ENCODE measurements at places on chromosomes 5 and 9. TPM values are rescaled to one million over a fixed set of nuclear protein-coding genes. Genes with fewer than 3 reads are reported as not detected.

NTRK2 gene
- not detected for total RNA-seq

LCN10 gene
- not detected for total RNA-seq

MLLT3 gene
- 4.3 TPM for total RNA-seq

GM2A gene
- total RNA-seq = 25.0 TPM

DNA sequence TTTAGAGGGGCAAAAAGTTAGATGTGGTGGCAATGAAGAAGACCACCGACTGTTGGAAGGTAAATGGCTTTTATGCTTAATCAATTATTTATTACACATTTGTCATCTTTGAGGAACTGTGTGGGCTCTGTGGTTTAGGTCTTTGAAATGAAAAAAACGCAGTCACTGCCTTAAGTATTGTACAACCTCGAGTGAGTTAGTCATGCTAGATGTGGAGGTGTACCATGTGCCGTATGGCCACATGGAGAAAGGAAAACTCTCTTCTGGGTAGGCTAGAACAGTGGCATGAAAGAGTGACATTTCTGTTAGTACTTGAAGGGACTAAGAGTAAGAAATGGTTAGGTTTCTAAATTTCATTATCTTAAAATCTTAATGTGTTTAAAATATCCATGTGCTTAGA lies 166.1 kb downstream of the HACD4 start:
- H3K4me1 ChIP-seq = no peaks in the 10 kb centered on the region
- no peaks in the 10 kb centered on the region for H3K27me3 ChIP-seq
- H3K27ac ChIP-seq = no peak overlapping the region
- no peaks in the 10 kb centered on the region for H3K36me3 ChIP-seq
- no peak for DNase-seq
- H3K4me3 ChIP-seq = no peak overlapping the region

- no peaks in the 10 kb centered on the region for H3K36me3 ChIP-seq
- H3K27ac ChIP-seq = no peak overlapping the region
- no peaks in the 10 kb centered on the region for H3K27me3 ChIP-seq
- DNase-seq = no peak
- H3K4me3 ChIP-seq = no peak overlapping the region
Measured at GRCh38 chr5:162496100-162496808, 428.7 kb downstream of the GABRG2 start.

DNA sequence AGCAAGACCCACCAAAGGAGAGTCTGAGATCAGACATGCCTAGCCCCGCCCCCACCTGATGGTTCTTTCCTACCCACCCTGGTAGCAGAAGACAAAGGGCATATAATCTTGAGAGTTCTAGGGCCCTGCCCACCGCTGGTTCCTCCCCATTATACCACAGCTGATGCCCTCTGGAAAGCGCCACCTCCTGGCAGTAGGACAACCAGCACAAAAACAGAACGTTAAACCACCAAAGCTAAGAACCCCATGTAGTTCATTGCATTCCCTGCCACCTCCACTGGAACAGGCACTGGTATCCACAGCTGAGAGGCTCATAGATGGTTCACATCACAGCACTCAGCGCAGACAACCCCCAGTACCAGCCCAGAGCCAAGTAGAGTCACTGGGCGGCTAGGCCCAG lies 81.2 kb upstream of the TRPC7 start:
- no peak overlapping the region for H3K4me3 ChIP-seq
- no peaks in the 10 kb centered on the region for H3K4me1 ChIP-seq
- no peaks in the 10 kb centered on the region for H3K36me3 ChIP-seq
- no peak overlapping the region for H3K27ac ChIP-seq
- DNase-seq = peak; percentile 8
- 0 out of 2 replicates have a peak, but pooled peaks cover 9% of the 10 kb centered on the region for H3K27me3 ChIP-seq

GRCh38 chr5:38948501-38948900 lies 102.7 kb downstream of the OSMR start:
- no peak overlapping the region for H3K4me3 ChIP-seq
- DNase-seq = no peak
- H3K4me1 ChIP-seq = no peaks in the 10 kb centered on the region
- H3K36me3 ChIP-seq = peaks cover 27% of the 10 kb centered on the region

DNA sequence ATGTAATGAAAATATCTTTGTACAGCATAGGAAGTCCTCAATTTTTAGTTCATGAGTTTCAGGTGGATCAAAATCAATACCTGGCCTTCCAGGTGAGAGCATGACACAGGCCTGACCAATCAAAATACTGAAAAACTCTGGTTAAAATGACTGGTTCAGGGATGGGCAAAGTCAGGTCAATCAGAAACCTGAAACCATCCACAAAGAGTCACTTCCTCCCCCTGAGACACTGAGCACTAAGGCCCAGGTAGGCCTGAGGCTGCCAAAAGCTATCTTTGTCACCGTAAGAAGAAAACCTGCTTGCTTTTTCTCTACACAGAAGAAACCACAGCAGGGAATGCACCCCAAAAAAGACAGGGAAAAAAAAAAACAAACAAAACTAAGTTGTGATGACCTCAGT lies 444.8 kb downstream of the TLR4 start:
- DNase-seq = no peak
- H3K4me1 ChIP-seq = no peaks in the 10 kb centered on the region
- no peaks in the 10 kb centered on the region for H3K36me3 ChIP-seq
- no peak overlapping the region for H3K4me3 ChIP-seq
- no peaks in the 10 kb centered on the region for H3K27me3 ChIP-seq

Data from HCT116 (cell line).